Tibial nerve (tissue), 4 donors: ENCODE measurements at places on chromosomes 7 and 10. TPM values are rescaled to one million over a fixed set of nuclear protein-coding genes. Genes with fewer than 3 reads are reported as not detected.
A peak's percentile ranks its signal among the peaks of the same experiment; 100 is the strongest.

DNA sequence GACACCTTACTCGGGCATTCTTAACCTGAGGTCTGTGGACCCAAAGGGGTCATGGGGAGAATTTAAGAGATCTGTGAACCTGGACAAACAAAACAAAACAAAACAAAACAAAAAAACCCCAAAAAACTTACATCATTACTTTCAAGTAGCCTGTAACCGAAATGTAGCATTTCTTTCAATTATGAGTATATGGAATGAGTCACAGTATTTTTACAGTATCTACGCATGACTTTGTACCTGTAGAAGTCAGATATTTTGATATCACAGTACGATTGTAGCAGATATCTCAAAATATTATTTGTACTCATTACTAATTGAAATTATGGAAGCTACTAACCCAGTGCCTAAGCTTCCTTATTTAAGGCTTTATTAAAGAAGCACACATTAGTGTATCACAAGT lies 210.2 kb downstream of the JAZF1 start:
- no peaks in the 10 kb centered on the region for H3K27me3 ChIP-seq
- H3K27ac ChIP-seq: no peak overlapping the region
- H3K4me1 ChIP-seq: no peaks in the 10 kb centered on the region
- H3K4me3 ChIP-seq: no peak overlapping the region
- H3K36me3 ChIP-seq: no peaks in the 10 kb centered on the region

DNA sequence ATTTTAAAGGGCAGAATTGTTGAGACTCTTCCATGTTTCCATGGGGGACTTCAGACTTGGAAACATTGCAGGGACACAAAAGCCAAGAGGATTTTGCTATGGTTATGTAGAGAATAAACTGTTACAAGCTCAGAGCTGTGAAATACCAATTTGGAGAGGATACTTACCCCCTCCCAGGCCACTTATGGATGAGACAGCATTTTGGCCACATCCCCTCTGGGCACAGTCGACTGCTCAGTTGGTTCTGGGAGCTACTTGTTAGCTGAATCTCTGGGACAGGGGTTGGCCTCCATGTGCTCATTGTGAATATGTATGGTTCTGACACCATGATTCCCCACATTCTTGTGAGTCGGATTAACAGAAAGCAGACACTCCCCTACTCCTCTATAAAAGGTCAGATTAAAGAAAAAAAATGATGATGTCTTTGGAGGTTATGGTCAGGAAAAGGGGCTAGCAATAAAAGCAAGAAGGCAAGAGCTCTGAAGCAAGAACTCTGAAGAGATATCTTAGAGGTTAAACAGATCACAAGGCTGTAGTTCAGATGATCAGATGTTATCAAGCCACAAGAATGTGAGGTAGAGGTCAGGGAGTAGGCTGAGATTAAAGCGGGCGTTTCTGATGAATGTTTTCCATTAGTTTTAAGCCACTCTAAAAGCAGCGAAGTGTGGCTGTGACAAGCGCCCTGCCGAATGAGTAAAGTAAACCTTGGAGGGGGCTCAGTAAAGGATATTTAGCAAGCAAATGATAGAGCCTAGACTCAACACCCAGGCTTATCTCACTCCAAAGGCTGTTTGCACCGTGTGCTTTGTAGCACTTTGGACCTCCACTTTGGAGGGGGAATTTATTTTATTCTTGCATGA lies 17.2 kb downstream of the STAMBPL1 start:
- no peaks in the 10 kb centered on the region for H3K27me3 ChIP-seq
- no peak for DNase-seq
- no peak overlapping the region for H3K4me3 ChIP-seq
- H3K36me3 ChIP-seq: no peaks in the 10 kb centered on the region
- peak overlapping the region; percentile 62 for H3K27ac ChIP-seq

DNA sequence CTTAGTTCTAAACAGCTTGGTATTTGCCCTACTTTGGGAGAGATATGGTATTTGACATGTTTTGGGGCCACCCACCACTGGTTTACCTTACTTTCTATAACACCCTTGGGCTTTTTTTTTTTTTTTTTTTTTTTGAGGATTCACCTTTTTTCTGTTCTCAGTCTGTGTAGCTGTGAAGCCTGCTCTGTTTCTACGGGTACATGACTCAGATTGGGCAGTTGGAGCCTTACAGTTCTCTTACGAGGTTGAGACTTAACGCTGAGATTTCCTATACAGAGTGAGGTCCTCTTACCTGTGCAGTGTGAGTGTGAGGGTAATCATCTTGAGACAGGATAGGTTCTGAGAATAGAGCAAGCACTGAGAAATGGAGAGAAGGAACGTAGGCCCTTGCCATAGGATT lies 77.5 kb downstream of the CDK13 start:
- no peak overlapping the region for H3K27ac ChIP-seq
- H3K36me3 ChIP-seq: no peaks in the 10 kb centered on the region
- no peak for DNase-seq
- H3K4me3 ChIP-seq: no peak overlapping the region

GRCh38 chr10:94493463-94493862 lies 52.1 kb upstream of the HELLS start:
- H3K4me3 ChIP-seq: no peak overlapping the region
- DNase-seq: no peak
- H3K27ac ChIP-seq: no peak overlapping the region
- H3K4me1 ChIP-seq: peaks cover 10% of the 10 kb centered on the region
- H3K36me3 ChIP-seq: no peaks in the 10 kb centered on the region

- H3K27ac ChIP-seq: peak overlapping the region; percentile 78
- H3K27me3 ChIP-seq: no peaks in the 10 kb centered on the region
- H3K4me3 ChIP-seq: no peak overlapping the region
- H3K4me1 ChIP-seq: no peaks in the 10 kb centered on the region
- peak; percentile 46 for DNase-seq
Measured at GRCh38 chr10:323651-324293, 188.5 kb downstream of the ZMYND11 start.

- no peaks in the 10 kb centered on the region for H3K27me3 ChIP-seq
- H3K27ac ChIP-seq: no peak overlapping the region
- H3K4me1 ChIP-seq: peaks cover 31% of the 10 kb centered on the region
- DNase-seq: no peak
Measured at GRCh38 chr7:111138586-111138985, 47.7 kb downstream of the LRRN3 start.

- H3K4me1 ChIP-seq: no peaks in the 10 kb centered on the region
- no peak overlapping the region for H3K27ac ChIP-seq
- H3K27me3 ChIP-seq: peaks cover 96% of the 10 kb centered on the region
- no peak overlapping the region for H3K4me3 ChIP-seq
Measured at GRCh38 chr10:124450783-124451057, 885 bp upstream of the NKX1-2 start.

GRCh38 chr7:37220664-37221063 lies 228.0 kb downstream of the ELMO1 start:
- peaks cover 4% of the 10 kb centered on the region for H3K4me1 ChIP-seq
- H3K4me3 ChIP-seq: no peak overlapping the region
- peak overlapping the region; percentile 30 for H3K27ac ChIP-seq
- DNase-seq: no peak
- H3K27me3 ChIP-seq: no peaks in the 10 kb centered on the region

The MDFIC gene
- 72.2 TPM for total RNA-seq

DNA sequence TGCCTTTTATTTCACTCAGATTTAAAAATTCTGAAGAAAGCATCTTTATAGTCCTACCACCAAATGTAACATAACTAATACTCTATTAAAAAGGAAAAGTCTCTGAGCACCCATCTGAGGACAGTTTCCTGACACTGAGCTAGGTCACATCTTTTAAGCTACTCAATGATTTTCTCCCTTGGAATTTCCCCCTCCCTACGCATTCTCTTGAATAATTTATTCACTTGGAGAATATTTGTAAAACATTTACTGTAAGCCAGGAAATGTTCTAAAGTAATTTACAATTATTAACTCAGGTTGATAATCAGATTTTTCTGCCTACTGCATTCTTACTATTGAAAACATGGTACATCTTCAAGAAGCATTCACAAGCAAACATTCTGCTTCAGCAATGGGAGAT lies 297.2 kb upstream of the VSTM2A start:
- H3K4me3 ChIP-seq: no peak overlapping the region
- no peaks in the 10 kb centered on the region for H3K4me1 ChIP-seq
- no peaks in the 10 kb centered on the region for H3K27me3 ChIP-seq
- no peaks in the 10 kb centered on the region for H3K36me3 ChIP-seq

The LEP gene
- total RNA-seq: 26.7 TPM

GRCh38 chr10:51430506-51430905 lies 268.9 kb downstream of the CSTF2T start:
- H3K27ac ChIP-seq: no peak overlapping the region
- no peak overlapping the region for H3K4me3 ChIP-seq
- H3K27me3 ChIP-seq: no peaks in the 10 kb centered on the region
- no peak for DNase-seq
- H3K4me1 ChIP-seq: no peaks in the 10 kb centered on the region

DNA sequence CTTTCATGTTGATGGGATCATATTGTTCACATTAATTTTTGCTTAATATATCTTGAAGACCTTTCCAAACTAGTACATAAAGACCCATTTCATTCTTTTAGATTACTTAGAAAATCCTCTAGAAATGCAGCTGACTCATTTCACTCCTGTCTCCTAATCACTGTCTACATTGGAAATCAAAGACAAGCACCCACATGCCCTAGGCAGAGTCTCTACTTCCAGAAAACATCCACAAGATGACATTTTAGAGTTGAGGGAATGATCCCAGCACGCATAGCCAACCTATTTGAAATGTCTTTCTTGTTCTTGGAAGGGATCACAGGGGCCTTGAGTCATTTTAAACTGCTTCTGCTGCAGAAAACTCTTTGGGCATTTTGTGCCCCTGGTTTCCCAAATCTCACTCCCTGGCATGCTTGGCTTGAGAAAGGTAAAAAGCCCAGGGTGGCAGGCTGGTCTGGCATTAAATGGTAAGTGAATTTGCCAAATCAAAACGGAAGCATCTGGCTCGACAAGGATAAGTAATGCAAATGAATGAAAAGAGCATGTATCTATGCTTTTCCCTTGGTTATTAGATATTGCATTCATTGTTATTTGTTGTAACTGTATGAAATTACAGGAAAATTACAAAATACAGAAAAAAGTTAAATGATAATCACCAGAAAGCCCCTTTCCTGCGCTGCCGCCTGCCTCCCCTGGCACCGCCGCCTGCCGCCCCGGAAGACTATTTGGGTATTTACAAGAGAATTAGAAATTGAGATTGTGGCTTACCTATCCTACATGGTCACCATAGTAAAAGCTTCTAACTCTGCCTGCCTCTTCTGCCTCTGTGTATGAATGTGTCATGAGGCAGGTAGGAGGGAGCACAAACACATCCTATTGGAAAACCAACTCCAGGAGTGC lies 225.3 kb downstream of the PTEN start:
- no peaks in the 10 kb centered on the region for H3K4me1 ChIP-seq
- no peak for DNase-seq
- no peak overlapping the region for H3K4me3 ChIP-seq

The OR2A42 gene
- not detected for total RNA-seq

DNA sequence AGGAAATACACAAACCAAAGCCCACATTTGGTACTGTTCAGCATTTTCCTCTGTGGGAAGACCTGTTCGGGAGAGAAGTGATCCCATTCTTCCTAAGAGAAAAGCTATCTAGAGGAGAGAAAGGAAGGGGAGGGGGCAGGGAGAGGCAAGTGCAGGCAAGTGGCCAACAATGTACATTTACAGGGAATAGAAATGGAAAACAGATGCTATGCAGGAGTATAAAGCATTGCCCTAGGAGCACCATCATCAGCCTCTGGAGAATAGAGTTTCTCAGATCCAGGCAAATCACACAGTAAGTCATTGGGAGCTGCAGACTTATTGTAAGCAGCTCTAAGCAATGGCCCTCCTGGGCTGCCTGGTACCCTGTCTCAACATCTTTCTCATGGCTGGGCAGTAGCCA lies 424.4 kb upstream of the AUTS2 start:
- H3K27ac ChIP-seq: no peak overlapping the region
- no peaks in the 10 kb centered on the region for H3K27me3 ChIP-seq
- H3K4me1 ChIP-seq: peaks cover 4% of the 10 kb centered on the region
- no peaks in the 10 kb centered on the region for H3K36me3 ChIP-seq

- H3K4me1 ChIP-seq: no peaks in the 10 kb centered on the region
- H3K36me3 ChIP-seq: no peaks in the 10 kb centered on the region
- H3K4me3 ChIP-seq: no peak overlapping the region
- no peaks in the 10 kb centered on the region for H3K27me3 ChIP-seq
Measured at GRCh38 chr7:130595986-130596385, 72.6 kb downstream of the COPG2 start.

GRCh38 chr10:8045726-8046494 lies 8.6 kb upstream of the GATA3 start:
- no peaks in the 10 kb centered on the region for H3K36me3 ChIP-seq
- H3K4me3 ChIP-seq: peak overlapping the region; percentile 16
- no peaks in the 10 kb centered on the region for H3K4me1 ChIP-seq
- DNase-seq: no peak
- H3K27ac ChIP-seq: no peak overlapping the region
- H3K27me3 ChIP-seq: peaks cover 100% of the 10 kb centered on the region

GRCh38 chr7:107596881-107597581 lies 17.0 kb downstream of the BCAP29 start:
- no peak overlapping the region for H3K27ac ChIP-seq
- no peaks in the 10 kb centered on the region for H3K4me1 ChIP-seq
- H3K27me3 ChIP-seq: no peaks in the 10 kb centered on the region
- H3K36me3 ChIP-seq: peaks cover 39% of the 10 kb centered on the region

GRCh38 chr10:71840177-71840957 lies 10.7 kb downstream of the PSAP start:
- peak overlapping the region; percentile 83 for H3K27ac ChIP-seq
- peaks cover 93% of the 10 kb centered on the region for H3K4me1 ChIP-seq
- DNase-seq: peak; percentile 77
- no peak overlapping the region for H3K4me3 ChIP-seq
- no peaks in the 10 kb centered on the region for H3K27me3 ChIP-seq

- H3K36me3 ChIP-seq: no peaks in the 10 kb centered on the region
- no peak for DNase-seq
- H3K27me3 ChIP-seq: no peaks in the 10 kb centered on the region
Measured at GRCh38 chr7:30260246-30260768, 24.1 kb upstream of the ZNRF2 start.

DNA sequence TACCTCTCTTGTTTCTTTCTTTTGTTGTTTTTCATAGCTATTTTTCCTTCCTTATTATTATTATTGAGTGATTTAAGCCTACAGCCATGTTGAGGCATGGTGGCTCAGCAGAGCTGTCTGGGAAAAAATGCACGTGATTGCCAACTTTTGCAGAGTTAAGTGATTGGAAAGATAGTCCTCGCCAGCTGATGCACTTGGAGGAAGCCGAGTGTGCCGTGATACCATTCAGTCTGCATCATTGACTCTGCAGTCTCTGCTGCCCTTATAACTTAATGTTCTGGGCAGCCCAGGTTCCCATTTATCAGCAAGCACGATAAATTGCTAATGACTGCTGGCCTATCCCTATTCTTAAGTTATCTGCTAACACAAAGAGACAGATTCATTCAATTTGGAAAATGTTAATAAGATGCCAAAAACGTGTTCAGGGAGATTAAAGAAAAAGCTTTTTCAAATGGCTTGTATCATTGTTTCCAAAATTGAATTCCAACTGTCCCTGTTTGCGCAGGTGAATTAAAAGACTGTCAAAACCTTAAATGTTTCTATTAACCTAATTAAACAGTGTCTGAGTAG lies 232.9 kb upstream of the NPY start:
- H3K4me3 ChIP-seq: no peak overlapping the region
- H3K27ac ChIP-seq: no peak overlapping the region
- no peaks in the 10 kb centered on the region for H3K27me3 ChIP-seq
- H3K36me3 ChIP-seq: no peaks in the 10 kb centered on the region
- no peak for DNase-seq
- no peaks in the 10 kb centered on the region for H3K4me1 ChIP-seq

- no peaks in the 10 kb centered on the region for H3K36me3 ChIP-seq
- no peaks in the 10 kb centered on the region for H3K27me3 ChIP-seq
Measured at GRCh38 chr10:33883881-33884280, 549.4 kb upstream of the NRP1 start.
